ENCODE measurements at places on chromosomes 11 and 22.

- no peak for DNase-seq
Observed at GRCh38 chr11:36702330-36703054, 104.5 kb upstream of the RAG2 start.

- DNase-seq: peak; percentile 10
Observed at GRCh38 chr22:31933816-31934482, 10.4 kb upstream of the YWHAH start.

DNA sequence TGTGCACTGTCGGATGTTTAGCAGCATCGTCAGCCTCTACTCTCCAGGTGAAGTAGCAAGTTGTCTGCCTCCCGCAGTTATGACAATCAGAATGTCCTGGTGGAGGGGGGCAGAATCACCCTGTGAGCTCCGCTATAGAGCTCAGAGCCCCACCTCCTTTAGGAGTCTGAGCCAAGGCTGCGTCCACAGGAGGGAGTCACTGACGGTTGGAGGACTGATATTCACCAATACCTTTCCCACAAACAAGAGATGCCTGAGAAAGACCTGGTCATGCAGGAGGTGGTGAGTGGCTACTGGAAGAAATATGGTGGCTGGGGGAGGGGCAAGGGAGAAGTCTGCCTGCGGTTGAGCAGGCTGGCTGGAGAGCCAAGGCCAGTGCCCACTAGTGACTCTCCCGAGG is 41.7 kb upstream of the ADA2 start:
- no peak for DNase-seq

DNA sequence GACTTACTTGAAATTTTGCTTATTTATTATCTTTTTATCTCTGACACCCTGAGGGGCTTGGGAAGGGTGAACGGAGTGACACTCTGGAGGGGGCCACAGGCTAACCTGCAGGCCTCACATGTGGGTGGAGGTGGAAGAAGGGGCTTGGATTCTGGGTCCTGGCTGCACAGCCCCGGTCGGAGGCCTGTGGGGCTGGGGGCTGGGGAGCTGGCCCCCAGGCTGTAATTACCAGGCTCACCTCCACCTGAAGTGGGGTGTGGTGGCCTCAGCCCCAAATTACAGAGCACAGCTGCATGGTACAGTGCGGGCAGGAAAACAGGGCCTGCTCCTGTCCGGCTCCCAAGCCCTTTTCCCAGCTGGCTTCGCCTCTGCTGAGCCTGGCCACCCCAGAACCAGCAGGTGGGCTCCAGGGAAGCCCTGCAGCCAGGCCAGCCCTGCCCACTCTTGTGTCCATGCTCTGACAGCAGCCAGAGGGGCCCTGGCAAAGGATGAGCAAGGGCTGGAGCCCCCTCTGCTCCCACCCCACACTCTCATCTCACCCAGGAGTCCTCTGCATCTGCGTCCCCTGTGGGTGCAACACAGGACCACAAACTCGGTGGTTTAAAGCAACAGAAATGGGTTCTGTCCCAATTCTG is 48.0 kb downstream of the IGF2 start:
- no peak for DNase-seq

DNA sequence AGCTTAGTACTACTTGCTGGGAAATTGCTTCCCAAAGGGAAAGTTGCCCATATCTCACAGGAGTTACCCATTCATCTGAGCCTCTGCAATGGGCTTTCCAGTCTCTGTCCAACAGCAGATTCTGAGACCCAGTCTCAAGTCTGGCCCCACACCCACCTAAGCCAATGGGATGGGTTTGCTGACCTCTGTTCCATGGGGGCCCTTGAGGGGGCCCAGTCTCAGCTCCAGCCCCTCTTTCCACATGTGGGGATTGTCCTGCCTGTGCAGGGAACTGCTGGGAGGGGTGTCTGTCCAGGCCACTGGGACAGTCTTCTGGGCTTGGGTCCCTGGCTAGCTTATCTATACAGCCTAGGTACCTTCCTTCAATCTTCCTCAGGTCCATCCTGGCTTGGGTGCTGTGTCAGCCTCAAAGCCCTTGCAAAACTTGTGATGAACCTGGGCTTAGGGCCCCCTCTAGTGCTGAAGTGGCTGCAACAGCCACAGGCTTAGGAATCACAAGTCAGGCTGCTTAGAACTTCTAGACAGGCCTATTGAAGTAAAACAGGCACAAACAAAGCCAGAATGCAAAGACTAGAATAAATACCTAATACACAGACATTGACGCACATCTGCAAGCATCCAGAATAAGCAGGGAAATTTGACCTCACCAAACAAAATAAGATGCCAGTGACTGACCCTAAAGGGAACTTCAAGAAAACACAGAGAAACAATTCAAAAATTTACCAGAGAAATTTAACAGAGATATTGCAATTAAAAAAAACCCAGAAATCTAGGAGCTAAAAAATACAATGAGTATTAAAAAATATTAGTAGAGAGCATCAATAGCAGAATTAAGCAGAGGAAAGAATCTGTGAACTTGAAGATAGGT is 11.7 kb upstream of the PATL1 start:
- peak; percentile 73 for DNase-seq

Data from right lobe of liver (tissue), 6 donors.